ENCODE measurements at places on chromosomes 6 and 20.

DNA sequence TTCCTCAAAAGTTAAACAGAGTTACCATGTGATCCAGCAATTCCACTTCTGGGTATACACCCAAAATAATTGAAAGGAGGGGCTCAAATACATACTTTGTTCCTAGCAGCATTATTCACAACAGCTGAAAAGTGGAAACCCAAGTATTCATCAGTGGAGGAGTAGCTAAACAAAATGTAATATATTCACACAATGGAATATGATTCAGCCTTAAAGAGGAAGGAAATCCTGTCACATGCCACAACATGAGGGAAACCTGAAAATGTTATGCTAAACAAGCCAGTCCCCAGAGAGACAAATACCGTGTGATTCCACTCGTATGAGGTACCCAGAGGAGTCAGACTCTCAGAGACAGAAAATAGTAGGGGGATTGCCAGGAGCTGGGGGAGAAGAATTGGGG, 44.5 kb downstream of the PXDC1 start:
- no peak for DNase-seq

- DNase-seq, result no peak
Measured at GRCh38 chr6:14088600-14089192, 28.9 kb upstream of the CD83 start.

DNA sequence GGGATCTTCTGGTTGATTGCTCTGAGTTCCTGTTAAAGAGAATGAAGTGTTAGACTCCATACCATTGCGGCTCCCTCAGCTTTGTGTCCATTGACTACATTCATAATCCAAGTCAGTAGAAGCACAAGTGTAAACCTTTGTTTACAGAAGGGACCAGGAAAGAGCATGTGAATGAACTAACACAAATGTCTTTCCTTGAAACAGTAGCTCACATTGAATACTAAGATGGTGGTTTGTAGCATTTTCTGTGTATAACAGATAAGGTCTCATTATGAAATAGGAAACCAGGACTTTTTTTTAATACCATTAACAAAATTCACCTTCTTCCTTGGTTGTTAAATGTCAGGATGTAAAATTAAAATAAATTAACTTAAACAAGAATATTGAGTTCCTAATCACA, 8.4 kb downstream of the STXBP5 start:
- no peak for DNase-seq

GRCh38 chr6:137403855-137404254, 90.3 kb downstream of the OLIG3 start:
- DNase-seq, result no peak

DNA sequence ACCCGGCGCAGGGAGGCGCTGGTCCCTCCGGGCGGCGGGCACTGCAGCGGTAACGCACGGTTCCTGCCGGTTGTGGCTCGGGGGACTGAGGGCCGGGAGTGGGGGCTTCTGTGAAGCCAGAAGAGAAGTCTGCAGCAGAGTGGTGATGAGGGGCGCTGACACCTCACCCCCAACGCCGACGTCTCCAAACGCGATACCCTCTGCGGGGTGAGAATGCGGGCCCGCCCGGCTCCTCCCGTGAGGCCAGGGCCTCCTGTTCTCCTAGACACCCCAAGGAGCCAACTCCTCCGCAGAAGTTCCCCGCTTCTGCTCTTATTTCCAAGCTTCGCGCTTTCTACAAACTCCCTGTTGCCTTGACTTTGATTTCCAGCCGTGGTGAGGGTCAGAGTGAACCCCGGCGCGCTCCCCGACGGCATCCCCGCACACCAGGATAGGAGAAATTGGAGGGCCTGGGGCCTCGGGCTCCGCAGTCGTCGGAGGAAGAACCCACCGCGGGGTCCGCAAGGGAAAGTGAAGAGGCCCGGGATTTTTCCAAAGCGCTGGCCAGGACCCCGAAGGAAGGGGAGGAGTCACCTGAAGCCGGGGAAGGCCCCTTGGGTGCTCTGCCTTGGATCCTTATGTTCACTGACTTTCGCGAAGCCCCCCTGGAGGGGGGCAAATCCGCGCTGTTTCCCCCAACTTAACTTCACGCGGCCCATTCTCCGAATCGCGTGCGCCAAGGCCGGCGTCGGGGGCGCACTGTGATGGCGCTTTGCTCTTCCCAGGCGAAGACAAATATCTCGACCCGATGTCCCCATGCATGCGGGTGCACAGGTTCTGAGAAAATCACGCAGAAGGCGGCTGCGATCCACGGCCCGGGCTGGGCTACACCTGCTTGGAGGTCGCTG, 3.1 kb upstream of the INSM1 start:
- no peak for DNase-seq

DNA sequence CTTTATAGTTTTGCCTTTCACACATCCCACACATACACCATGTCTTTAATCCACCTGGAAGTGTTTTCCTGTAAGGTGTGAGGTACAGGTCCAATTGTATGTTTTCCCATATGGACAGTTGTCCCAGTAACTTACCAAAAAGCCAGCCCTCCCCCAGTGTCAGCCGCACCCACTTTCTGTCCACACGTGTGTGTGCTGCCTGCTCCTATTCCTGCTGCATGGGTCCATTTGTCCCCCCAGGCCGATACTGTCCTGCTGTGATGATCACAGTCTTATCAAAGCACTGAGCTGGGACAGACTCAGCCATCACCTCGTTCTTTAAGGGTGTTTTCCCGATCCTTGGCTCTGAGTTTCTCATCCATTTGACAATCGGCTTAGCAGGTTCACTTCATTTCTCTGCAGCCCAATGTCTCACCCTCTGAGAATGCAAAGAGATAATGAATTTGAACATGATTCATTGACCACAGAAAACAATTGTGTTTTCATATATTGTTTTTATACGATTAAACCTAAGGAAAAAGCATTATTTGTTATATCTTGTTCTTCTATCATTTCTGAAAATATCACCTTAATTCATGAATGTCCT, 9.6 kb downstream of the VSX1 start:
- DNase-seq, result no peak

GRCh38 chr6:79201143-79201542, 33.3 kb downstream of the HMGN3 start:
- DNase-seq, result no peak

DNA sequence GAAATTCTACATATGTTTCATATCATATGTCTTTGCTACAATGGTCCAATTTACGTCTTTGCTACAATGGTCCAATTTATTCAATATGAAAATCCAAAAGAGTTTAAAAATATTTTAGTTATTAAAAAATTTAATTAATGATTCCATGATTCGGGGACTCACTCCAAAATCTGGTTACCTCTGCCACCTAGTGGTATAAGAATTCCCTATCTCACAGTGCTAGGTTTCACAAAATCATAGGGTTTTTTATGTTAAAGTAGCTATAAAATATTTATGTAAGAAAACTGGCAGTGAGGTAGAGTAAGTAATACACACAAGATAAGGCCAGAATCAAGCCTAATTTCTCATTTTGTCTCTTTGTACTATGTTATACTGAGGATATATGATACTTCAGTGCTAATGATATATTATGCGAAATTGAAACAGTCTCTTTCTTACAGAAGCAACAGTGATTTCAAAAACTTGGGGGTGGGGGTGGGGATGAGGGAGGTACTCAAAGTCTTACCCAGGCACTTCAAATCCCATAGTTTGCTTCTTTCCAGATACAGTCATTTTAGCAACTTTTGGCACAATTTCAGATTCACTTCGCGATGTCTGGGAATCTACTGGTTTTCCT, 52.3 kb downstream of the HBS1L start:
- DNase-seq, result peak; percentile 11

DNA sequence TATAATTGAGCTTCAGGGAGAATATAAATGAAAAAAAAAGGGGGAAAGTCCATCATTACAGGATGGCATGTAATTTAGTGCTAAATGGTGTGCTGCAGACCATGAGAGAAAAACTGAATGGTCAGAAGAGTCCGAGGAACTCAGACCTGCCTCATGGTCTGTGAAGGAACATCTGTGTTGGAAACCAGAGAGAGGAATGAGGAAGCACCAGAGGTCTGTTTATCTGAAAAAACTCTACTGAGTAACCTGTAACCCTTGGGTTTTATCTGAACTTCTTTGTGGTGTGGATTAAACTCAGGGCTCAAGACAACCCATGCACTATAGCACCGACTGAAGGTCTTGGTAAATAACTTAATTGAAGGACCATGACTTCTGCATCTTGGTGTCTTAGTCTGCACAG, 108.1 kb downstream of the RNF144B start:
- no peak for DNase-seq
